ENCODE measurements at places on chromosomes 1 and 21.
A peak's percentile ranks its signal among the peaks of the same experiment; 100 is the strongest.

DNA sequence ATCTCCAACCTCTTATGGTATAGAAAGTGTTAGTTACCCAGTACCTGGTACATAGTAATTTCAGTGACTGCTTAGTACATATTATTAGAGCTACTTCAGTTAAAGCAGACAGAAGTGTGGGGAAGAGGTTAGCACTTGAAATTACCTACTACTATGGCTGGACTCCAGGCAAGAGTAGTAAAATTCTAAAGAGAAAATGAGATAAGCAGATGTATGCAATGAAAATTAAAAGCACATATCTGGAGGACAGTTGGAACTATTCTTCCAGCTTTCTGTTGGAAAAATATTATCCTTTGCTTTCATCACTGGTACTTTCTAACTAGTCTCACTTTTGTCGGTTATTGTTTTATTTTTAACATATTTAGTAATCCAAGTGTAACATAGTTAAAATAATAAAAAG, 23.7 kb downstream of the DHX9 start:
- no peak for DNase-seq

DNA sequence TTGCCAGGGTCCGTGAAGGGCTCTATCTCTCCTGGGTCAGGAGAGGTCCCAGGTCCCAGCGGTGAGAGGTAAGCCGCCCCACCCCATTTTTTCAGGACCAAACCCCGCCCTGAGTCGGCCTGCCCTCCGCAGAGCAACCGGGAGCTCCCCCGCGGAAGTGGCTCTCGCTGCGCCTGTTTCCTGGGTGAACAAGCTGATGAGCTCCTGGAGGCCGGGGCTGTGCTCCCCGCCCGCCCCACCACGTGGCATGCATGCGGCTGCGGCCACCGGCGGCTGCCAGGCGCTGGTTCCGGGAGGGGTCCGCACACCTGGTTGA, 32.0 kb downstream of the ZBTB17 start:
- no peak for DNase-seq

GRCh38 chr1:7550981-7551380, 220.1 kb upstream of the VAMP3 start:
- no peak for DNase-seq

DNA sequence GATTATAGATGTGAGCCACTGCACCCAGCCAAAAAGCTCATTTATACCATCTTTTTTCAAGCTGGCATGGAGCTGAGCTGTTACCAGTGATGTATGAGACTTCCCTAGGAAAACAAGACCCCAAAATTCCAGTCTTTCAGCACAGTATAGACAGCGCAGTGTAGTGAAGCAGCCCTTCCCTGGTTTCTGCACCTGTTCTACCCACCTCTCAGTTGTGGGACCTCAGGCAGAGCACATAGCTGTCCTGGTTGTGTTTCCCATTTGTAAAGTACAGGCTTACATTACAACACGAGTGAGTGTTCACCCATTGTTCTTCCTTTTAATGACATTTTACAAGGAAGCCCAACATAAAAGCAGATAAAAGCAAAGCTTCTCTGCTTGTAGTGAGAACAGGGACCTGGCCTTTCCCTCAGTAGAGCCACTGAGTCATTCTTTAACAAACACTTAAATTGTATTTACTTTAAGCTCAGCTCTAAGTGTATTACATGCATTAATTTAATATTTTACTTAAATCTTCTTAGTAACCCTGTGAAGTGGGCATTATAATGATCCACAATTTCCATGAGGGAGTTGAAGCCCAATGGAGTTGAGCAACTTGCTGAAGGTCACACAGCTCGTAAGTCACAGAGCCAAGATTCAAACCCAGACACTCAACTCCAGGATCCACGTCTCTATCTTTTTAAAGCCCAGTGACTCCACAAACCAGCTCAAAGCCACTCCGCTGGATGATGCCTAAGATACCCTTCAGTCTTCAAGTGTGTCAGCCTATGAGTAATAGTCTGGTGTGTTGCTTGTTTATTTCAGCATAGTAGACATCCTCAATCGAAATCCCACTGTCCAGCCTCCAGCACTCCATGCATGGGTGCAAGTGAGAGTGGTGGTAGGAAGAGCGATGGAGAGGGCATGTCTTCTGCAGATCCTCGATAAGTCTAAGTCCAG, 40.5 kb upstream of the CAPZB start:
- DNase-seq, result no peak

- DNase-seq, result peak; percentile 62
Measured at GRCh38 chr1:175072099-175072951, 4.7 kb downstream of the TNN start.

All from activated CD4-positive, alpha-beta memory T cell treated with anti-CD3 and anti-CD28 coated beads for 36 hours (primary cell).